ENCODE measurements at places on chromosomes 4 and X.

- DNase-seq, result no peak
These were observed 632.0 kb upstream of the TENM3 start for GRCh38 chr4:181611033-181611711.

DNA sequence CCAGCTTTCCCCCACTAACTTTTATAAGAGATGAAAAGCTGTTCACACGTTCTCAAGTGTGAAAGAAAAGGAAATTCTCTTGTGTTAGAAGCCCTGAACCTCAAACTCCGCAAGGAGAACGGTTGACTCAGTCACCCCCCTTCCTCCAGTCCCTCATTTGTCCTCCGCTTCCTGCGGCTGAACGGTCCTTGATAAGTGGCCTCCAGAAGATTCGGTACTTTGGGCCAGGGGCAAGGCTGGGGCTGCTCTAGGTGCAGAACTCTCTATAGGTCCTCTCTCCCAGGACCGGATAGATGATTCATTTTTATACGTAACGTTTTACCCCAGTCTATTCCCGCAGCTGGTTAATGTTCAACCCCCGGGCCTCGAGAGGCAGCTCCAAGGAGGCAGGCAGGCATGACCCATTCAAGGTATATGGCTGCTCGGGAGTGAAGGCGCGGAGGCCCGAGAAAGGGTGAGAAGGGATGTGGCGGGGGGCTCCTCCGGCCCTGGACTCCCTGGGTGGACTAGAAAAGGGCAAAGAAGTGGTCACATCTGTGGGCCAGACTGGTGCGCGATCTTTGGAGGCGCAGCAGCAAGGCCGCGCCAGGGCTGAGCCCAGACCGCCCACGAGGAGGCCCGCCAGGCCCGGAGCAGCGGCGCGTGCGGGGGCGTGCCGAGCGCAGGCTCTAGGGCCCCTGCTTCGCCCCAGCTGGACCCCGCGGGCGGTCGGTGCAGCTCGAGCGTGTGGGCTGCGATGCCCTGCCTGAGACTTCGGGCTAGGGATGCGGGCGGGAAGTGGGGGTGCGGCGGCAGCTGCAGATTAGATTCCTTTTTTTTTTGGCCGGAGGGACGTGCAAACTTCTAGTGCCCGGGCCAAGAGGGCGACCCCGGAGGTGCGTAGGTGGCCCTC is 11.7 kb downstream of the PITX2 start:
- DNase-seq, result no peak

- no peak for DNase-seq
These were observed 113.2 kb upstream of the LSM6 start for GRCh38 chr4:146062340-146062739.

- DNase-seq, result no peak
These were observed 88.7 kb upstream of the HPF1 start for GRCh38 chr4:169846396-169846795.

- no peak for DNase-seq
These were observed 118.8 kb downstream of the CHM start for GRCh38 chrX:85928606-85929005.

GRCh38 chr4:137559801-137560200 is 27.5 kb upstream of the PCDH18 start:
- no peak for DNase-seq

- no peak for DNase-seq
These were observed 68.0 kb downstream of the ATP8A1 start for GRCh38 chr4:42588909-42589308.

DNA sequence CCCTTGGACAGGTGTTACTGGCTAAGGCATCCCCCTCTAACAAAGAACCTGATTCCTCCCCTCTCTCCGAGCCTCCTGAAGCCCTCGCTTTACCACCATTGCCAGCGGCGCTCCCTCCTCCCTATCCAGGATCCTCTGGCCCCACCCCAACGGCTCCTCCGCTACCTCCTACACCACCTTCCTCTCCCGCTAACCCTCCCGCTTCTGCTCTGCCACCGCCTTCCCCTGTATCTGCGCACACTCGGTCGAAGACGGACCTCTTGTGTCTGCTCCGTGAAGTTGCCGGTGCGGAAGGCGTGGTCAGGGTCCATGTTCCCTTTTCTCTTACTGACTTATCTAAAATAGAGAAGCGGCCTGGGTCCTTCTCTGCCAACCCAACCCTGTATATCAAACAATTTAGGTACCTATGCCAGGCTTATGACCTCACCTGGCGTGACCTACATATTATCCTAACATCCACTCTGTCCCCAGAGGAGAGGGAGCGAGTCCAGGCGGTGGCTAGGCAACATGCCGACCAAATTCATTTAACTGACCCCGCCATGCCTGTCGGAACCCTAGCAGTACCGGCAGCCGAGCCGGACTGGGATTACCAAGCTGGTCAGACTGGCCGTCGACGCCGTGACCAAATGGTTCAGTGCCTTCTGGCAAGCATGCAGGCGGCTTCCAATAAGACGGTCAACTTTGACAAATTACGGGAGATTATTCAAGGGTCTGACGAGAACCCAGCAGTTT is 958.9 kb downstream of the RPA4 start:
- no peak for DNase-seq

- no peak for DNase-seq
These were observed 86.0 kb downstream of the NDST3 start for GRCh38 chr4:118120120-118120760.

- no peak for DNase-seq
These were observed 244.7 kb upstream of the GK2 start for GRCh38 chr4:79652738-79653137.

- DNase-seq, result no peak
These were observed 72.3 kb upstream of the ADGRG2 start for GRCh38 chrX:19194285-19195242.

DNA sequence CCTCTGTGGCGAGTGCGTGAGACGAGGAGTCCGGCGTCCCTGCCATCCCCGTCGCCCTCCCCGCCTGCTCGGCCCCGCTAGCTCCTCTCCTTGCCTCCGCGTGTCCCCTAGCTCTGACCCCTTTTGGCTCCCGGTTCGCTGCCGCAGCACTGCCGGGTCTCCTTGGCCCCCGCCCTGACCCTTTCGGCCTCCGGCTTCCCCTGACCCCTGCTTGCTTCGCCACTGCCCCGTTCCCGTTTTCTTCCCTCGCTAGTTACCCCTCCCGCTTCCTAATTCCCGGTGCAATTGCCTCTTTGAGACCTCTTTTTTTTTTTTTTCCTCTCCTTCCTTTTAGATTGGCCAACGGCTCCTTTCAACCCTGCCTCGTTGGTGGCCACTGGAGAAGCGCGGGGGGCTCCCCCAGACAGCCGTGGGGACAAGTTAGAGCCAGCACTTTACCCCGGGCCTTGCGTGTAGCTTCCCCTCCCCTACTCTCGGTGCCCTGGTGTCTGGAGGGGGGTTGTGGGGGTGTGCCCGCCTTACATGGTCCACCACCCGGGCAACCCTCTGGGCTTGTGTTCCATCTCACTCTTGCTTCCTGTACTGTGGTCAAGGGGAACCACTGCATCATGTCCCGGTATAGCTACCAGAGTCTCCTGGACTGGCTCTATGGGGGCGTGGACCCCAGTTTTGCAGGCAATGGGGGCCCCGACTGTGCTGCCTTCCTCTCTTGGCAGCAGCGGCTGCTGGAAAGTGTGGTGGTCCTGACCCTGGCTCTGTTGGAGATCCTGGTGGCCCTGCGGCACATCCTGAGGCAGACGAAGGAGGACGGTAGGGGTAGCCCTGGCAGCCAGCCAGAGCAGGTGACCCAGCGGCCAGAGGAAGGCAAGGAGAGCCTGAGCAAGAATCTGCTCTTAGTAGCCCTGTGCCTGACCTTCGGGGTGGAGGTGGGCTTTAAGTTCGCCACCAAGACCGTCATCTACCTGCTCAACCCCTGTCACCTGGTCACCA is 548 bp downstream of the TMEM164 start:
- DNase-seq, result peak; percentile 14

DNA sequence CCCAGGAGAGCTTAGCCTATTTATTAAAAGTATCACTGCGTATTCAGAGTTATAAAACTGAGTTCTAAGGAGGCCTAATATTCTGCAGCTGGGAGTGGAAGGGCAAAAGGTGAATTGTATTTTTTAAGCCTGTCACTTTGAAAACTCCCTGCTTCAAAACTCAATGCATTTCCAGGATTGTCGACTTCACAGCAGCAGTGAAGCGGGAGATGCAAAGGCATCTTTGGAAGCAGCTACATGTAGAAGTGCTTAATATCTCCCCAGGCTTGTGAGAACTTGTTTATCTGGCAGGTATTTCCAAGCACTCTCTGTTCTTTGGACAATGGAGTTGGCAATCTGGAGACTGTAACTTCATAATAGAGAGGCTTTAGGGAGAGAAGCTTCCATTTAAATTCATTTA is 717.5 kb upstream of the SLIT2 start:
- DNase-seq, result no peak

DNA sequence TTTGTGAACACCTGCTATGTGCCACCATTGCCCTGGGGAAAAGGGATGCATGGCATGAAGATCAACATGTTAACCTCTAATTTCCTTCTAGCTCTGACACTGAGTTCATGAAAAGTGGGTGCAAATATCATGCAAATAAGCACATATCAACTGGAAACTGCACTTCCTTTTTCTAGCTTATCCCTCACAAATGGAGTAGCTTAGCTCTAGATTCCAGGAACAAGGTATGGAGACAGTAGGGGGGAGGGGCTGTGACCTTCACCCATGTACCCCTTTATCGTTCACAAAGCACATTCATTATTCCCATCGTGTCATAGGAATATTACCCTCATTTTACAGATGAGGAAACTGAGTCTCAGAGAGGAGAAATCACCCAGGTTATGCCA is 37.4 kb downstream of the STARD8 start:
- no peak for DNase-seq

- no peak for DNase-seq
These were observed 9.1 kb upstream of the UBA1 start for GRCh38 chrX:47184486-47184885.

DNA sequence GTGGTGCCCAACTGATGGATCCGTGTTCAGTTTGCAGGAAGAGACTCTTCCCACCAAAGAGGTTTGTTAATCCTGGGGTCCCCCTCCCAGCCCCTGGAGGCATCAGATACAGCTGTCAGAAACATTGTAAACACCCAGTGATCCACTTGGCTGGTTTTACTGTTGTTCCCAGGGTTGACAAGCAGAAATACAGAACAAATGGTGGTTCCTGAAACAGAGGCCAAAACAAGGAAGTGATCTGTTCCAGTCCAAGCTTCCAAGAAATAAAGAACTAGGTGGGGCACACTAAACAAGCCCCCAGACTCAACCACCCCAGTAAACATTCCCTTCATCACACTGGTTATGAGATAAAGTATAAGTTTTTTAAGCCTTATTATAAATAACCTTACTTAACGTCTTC is 1.4 kb downstream of the TMLHE start:
- no peak for DNase-seq

DNA sequence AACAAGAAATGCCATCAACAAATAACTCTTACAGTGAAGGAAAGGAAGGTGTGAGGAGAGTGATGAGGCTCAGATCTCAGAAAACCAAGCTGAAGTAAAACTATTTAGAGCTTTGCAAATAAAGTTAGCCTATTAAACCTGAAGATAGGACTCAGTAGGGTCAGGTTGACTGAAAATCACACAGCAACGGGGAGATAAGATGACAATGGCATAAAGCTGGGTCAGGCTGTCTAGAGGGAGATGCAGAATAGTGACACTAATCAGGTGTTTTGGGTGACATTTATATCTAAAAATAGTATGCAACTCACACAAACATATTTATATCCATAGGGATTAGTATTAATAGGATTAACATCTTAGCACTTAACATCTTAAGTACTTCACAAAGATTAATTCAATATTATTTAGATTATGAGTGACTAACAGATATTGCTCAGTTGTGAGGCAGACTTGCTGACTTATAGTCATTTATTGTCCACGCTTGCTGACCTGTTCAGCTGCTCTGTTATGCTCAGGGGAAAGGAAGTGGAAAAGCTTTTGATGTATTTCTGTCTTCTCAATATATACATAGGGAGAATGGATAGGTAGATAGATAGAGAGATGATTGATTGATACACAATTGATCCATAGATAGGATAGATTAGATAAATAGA is 130.7 kb upstream of the GUCY1A1 start:
- DNase-seq, result no peak

GRCh38 chr4:40264995-40265909 is 68.4 kb downstream of the RHOH start:
- peak; percentile 79 for DNase-seq

GRCh38 chr4:39516407-39516966 is 10.8 kb downstream of the UGDH start:
- no peak for DNase-seq

DNA sequence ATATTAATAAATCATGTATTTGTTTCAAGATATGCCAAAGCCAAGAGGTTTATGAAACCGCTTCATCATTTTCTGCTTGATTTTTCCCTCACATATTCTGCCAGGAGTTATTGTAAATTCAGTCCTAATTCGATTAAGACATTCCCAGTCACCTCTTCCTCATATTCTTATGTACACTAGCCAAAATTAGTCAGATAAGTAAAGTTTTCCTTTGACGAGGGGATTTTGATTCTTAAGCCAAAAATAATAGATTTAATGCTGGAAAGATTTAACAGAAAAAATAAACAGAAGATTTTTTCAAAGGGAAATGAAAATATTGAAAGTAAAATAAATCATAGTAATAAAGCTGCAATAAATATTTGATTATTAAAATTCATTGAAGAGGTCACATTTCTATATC is 51.0 kb upstream of the VEGFC start:
- no peak for DNase-seq

- DNase-seq, result no peak
These were observed 268.8 kb downstream of the MID1IP1 start for GRCh38 chrX:39070009-39070408.

DNA sequence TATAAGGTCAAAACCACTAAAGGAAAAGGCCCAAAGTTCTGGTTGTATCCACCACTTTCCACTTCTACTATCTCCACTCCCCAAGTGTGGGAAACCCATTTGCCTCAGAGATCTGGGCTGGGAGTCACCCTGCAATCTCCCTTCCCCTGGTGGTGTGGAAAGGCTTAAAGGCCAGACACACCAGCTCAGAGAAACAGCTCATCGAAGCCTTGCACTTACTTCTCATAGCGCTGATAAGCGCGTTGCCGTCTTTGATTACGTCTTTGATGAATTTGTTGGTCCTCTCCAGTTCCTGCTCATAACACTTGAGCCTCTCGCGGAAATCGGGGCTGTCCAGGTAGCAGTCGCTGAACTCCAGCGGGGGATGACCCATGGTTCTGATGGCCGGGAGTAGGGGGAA is 647 bp downstream of the OPHN1 start:
- DNase-seq, result no peak

DNA sequence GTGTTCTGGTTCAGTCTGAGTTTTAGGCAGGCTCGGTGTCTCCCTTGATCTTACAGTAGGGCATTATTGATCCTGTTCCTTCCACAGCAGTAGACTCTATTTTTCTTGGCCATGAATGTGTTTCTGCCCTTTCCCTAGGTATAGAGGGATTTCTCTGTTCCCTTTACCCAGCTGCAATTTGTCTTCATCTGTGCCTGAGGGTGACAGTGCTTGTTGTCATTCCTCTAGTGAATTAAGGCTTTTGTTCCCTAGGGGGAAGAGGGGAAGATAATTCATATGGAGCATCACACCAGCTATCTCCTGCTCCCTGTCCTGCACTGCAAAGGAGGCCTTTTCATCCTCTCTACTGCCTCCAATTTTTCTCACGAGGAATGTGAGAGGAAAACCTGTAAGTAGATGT is 39.7 kb upstream of the CXorf51A start:
- DNase-seq, result no peak

Data from CD4-positive, alpha-beta T cell treated with Interleukin-17A for 4 hours (primary cell).